Stimulated activated CD4-positive, alpha-beta T cell treated with anti-CD3 and anti-CD28 coated beads, Interleukin-1b, Interleukin-23, amount 100 ng/mL, for 1 hour (primary cell): ENCODE measurements at places on chromosomes 4 and X.

- DNase-seq = no peak
Measured at GRCh38 chr4:3112201-3112600, 37.7 kb downstream of the HTT start.

DNA sequence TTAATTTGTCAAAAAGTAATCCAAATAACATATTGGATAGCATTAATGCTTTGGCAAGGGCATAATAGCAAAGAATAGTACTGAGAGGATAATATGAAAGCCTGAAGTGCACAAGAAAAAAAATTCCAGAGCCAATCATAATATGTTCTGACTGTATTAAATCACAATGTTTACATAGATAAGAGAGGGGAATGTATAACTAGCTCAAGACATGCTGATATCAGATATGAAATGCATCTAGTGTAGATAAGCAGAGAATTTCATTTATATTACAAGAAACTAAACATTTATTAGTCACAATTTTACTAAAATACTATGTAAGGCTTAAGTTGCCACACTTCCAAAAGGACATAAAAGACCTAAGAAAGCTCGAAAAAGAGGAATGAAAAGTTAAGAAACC lies 193.3 kb downstream of the BANK1 start:
- DNase-seq = no peak

DNA sequence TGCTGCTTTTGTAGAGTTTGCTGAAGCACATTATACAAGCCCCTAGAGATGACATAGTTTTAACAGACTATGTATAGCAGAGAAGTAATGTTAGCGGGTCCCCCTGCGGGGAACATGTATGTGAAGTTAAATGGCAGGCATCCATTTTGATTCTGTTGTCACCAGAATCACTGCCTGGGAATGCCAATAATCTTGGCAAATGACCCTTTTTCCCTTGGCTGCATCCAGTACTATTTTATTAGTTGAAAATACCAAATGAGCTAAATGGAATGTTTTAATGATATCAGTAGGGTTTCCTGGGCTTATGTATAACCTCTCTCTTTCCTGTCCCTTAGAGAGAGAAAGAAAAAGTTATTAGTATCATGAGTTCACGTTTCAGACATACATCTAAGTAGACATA lies 93.6 kb downstream of the LIMCH1 start:
- DNase-seq = no peak

DNA sequence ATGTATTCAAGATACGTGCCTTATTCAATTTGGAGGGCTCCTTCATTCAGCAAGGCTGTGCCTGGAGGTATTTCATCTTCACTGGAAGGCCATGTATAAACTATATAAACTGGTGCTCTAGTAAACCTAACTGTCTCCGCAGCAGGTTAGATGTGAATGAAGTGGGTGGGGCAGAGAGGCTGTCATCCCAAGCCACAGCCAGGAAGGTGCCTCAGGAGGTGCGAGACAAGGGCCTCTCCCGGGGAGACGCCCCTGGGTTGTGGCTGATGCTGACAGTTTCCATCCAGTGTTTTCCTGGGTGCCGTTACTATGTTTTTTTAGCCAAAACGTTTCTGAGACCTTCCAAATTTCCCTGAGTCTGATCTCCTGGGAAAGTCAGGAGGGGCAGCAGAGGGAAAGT lies 221.5 kb upstream of the RPL34 start:
- no peak for DNase-seq

- DNase-seq = no peak
Measured at GRCh38 chr4:67030636-67031035, 514.7 kb downstream of the CENPC start.

DNA sequence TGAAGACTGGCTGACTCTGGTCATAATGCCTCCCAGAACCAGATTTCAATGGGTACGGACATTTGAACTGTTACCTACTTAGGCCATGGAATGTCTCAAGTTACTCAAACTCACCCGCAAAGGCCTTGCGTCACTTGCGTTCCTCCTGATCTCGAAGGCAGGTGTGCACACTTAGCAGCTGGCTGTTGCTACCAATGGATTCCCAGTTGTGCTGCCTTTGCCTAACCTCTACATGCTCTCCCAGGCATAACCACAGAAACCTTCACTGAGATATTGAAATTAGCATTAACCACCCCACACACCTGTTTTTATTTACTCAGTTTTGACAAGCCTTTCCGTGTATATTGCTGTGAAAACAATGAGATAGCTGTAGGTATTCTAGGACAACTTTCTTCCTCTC lies 2.8 kb downstream of the ERVMER34-1 start:
- no peak for DNase-seq

DNA sequence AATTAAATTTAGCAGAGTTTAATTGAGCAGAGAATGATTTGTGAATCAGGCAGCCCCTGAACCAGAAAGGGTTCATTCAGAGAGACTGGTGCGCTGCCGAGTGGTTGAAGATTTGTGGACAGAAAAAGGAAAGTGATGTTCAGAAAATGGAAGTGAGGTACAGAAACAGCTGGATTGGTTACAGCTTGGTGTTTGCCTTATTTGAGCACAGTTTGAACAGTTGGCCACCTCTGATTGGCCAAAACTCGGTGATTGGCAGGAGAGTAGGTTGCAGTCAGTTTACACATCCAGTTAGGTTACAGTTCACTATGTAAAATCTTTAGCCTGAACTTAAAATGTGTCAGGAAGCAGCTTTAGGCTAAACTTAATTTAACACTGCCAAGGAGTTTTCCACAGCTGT lies 14.9 kb downstream of the MID1IP1 start:
- DNase-seq = no peak

- no peak for DNase-seq
Measured at GRCh38 chr4:172692701-172693100, 475.9 kb upstream of the GALNT7 start.

DNA sequence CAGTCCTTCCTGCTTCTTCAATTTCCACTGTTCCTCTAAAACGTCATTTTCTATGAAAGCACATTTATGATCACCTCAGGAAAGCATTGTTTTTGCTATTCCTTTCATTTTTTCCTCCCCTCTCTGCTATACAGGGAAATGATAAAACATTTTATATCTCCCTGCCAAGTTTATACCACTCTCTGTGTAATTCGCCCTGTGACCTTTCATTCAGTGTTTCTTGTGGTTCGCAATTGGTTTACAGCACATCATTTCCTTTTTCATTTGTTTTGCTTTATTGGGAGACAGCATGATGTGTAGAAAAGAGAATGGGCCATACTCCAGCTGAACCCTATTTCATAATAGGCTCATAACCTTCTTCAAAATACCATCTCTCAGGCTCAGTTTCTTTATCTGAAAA lies 99.9 kb upstream of the RAPGEF2 start:
- no peak for DNase-seq

GRCh38 chr4:74376888-74377483 lies 12.0 kb downstream of the EREG start:
- no peak for DNase-seq

DNA sequence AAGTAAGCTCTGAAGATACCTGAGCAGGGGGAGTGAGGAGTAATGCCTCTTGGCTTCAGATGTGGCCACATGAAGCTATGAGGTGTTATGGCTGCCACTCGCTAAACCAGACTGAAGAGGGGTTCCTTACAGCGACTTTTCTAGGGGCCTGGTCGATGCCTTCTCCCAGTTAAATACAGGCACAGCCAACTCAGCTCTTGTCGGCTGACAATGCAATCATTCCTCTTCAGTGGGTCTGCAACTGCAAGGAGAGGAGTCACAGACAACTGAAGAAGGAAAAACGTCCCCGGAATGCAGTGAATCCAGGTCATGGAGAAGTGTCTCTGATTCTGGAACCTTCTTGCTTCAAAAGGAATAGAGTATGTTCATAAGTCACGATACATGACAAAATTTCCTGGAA lies 106.4 kb downstream of the RNF150 start:
- no peak for DNase-seq

GRCh38 chrX:132443196-132444135 lies 45.4 kb downstream of the MBNL3 start:
- DNase-seq = no peak

GRCh38 chrX:128458888-128459287 lies 406.7 kb upstream of the ACTRT1 start:
- DNase-seq = no peak

GRCh38 chr4:48100256-48100655 lies 33.8 kb downstream of the TXK start:
- DNase-seq = no peak

- DNase-seq = no peak
Measured at GRCh38 chrX:102697494-102697893, 14.8 kb upstream of the GPRASP2 start.
